EH (cell line): ENCODE measurements at places on chromosomes 5 and 9.

- peak; percentile 67 for DNase-seq
Observed at GRCh38 chr9:132268725-132269352, 85.9 kb downstream of the SETX start.

DNA sequence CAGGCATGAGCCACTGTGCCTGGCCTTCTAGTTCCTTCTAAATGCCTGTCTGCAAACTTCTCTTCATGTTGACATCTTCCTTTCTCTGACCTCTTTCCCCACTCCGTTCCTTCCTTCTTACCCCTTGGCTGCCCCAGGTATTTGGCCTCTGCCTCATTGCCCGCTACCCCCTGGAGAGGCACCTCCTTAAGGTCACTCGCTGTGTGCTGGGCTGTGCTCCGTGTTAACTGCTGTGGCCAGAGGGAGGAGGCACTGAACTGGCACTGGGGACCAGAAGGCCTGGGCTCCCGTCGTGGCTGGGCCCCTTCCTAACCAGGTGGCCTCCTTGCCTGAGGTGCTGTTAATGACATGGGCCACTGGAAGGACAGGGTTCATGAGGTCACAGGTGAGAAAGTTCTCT, 39.4 kb downstream of the LAMC3 start:
- no peak for DNase-seq

DNA sequence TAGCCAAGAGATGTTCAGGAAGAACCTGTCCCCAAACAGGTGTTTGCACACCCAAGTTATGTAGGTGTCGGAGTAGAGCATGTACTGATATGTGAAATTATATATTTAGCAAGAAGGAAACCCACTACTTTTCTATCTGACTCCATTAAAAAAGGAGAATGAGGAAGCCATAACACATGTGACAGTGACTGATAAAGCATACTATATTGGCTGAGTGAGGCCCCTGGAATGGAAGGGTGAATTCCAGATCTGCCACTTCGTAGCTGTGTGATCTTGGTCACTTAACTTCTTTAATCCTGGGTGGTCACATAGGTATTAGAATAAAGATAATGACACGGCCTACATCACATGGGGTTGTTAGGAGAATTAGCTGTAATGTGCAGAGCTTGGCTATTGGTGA, 116.0 kb upstream of the MAN2A1 start:
- DNase-seq: no peak

GRCh38 chr5:32165597-32165996, 8.5 kb downstream of the GOLPH3 start:
- DNase-seq: no peak

DNA sequence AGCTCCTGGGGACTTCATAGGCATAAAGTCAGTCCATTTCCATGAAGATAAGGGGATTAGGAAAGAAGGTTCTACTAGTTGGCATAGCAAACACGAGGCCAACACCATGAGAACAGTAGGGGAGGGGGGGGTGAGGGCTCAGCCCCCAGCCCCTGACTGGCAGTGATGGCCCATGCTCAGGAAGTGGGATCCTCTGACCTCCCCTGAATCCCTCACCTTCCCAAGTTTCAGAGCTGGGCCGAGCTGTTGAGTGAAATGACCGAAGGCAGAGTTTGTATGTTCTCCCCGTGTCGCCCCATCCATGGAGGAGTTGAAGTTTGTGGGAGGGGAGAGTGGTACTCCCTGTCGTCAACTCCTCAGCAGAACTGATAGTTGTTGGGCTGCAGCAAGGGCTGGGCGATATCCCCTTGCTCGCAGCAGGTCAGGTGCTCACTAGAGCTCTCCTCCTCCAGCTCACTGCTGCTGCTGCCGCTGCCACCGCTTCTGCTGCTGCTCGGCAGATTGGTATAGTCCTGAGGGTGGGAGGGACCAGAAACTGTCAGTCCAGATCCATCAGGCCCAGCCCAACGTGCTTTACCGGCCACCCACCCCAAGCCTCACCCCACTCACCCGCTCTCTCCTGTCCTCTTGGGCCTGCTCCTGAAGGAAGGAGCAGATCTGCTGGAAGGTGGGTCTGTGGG, 32.5 kb downstream of the CSF1R start:
- no peak for DNase-seq

DNA sequence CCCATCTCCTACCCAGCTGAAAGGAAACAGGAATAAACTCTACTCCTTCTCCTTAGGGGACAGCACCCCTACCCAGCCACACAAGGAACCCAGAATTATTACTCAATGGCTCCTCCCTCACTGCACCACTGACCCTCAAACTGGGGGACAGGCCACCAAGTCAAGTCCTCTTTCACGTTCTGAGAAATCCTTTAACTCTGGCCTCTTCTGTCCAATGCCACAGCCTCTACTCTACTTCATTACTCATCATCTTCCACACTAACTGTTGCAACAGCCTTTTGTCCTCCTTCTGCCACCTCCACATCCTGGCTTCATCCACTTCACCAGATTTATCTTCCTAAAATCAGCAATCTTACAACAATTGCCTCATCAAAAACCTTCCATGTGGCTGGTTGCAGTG, 6.8 kb downstream of the TTC39B start:
- peak; percentile 25 for DNase-seq

GRCh38 chr5:61371474-61371873, 39.4 kb downstream of the ZSWIM6 start:
- DNase-seq: no peak

DNA sequence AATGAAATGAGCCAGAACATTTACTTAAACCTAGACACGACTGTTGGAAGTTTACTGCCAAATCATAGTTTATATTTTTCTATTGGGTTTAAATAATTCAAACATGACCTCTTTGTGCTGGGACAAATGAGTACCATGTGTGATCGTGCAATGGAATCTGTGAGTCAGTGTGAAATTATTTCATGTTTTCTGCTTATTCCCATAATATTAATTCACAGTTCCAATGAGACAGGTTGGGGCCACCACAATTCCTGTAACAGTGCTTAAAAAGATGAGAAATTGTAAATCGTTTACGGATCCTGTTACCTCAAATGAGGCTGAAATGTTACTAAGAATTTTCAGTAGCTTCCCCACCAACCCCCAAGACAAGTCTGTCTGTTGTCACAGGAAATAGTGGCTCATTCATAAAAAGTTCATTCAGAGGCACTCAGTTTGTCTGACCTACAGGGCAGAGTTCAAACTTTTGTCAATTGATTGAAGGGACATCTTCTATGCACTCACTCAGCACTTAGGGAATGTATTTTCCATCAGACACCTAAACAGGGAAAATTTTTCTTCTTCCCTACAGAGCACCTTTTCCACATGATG, 563.9 kb upstream of the ADAMTS16 start:
- no peak for DNase-seq

GRCh38 chr5:31887556-31887955, 248.6 kb downstream of the PDZD2 start:
- DNase-seq: no peak

DNA sequence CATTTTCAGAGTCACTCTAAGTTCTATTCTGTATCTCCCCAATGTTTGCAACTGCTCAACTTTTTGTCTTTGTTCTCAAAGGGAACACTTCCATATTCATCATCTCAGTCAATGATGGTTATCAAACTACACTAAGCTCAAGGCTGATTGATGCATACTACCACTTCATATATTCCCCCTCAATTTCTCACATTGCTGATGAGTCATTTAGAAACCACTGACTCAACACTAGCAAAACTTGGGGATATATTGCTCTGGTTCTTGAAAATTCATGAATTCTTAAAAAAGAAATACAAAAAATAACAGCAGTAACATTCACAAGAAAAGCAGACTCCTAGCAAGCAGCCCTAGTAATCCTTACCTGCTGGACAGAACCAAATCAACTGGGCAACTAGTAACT, 52.2 kb downstream of the ABHD17B start:
- DNase-seq: peak; percentile 34

DNA sequence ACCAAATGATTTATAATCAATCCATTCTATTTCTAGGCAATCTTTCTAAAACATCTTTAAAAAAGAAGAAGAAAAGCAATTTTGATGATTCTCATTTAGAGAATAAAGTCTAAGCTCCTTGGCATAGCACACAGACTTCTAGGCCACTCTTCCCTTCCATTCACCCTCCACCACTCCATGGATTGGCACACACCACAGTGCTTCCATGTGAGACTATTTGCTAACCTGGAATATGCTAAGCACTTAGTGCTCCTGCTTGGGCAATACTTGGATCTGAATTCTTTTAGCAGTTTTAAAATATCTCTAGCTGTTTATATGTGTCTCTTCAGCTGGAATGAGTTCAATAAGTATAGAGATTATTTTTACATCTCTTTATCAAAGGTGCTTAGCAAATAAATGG, 177.6 kb upstream of the FBXL7 start:
- DNase-seq: no peak

DNA sequence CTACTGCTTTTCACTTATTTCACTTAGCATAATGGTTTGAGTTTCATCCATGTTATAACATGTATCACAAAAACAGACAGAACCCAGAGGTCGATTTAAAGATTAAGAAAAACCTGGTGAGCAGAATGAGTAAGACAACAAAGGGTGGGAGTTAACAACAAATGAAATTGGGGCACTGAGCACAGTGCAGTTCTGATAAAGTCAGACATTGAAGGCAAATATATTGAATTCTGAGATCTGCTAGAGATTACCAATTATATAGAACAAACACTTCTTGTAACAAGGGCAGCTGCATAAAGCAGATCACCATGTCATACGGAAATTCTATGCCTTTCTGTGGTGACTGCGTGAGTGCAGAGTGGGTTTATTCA, 517.3 kb upstream of the RORB start:
- DNase-seq: no peak

DNA sequence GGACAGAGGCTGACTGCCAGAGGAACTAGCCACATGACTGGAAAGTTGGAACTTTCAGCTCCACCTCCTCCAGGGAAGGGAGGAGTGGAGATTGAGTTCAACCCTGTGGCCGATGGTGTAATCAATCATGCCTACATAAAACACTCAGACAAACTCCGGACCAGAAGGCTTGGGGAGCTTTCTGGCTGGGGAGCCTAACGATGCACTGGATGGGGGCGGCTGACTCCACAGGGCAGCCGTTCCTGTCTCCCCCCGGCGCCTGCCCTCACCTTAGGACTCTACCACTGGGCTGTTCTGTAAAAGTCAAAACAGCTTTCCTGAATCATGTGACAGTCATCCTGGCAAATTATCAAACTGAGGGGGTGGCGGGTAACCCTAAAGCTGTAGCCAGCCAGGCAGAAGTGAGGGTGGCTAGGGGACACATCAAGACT, 58.0 kb downstream of the GOLM1 start:
- DNase-seq: no peak
